Activated CD4-positive, alpha-beta memory T cell treated with anti-CD3 and anti-CD28 coated beads, Interleukin-2, amount 10 ng/mL, durations not matched to agents 7 days and 5 days (primary cell): ENCODE measurements at places on chromosomes 6 and 20. TPM values are rescaled to one million over a fixed set of nuclear protein-coding genes. Genes with fewer than 3 reads are reported as not detected.

Gene TMEM244
- not detected for total RNA-seq

Gene HAO1
- not detected for total RNA-seq

Gene EPB41L1
- not detected for total RNA-seq

Gene LAMP5
- not detected for total RNA-seq

Gene PCSK2
- total RNA-seq, result not detected
